ENCODE measurements at places on chromosomes 5 and 9.

DNA sequence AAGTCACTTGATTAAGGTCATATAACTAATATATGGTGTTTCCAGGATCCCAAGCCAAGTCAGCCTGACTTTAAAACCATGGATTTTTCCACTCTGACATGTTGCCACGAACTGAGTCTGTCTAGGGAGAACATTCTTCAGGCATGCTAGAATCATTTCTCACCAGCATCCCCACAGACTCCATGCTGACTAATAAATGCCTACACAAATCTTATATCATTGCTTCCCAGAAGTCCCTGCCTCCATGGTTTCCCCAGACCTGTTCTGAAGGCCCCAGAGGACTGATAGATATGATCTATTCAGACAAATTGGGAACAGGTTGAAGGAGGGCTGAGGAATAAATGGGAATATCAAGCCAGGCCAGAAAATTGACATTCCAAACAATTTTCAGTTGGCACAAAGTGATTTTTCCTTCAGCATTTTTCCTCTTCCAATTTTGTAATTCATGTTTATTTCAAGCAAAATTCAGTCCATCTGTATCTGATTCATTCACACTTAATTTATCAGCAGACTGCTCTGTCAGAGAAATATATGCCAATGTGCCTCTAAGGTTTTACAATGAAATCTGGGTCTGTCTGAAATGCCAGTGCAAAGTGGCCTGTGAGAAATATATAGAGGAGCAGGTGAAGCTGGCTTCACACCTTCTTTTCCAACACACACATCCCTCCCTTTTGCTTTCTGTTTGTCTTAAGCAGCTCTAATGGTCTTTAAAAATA lies 413.6 kb upstream of the TNC start:
- DNase-seq: no peak

GRCh38 chr5:170641589-170642031 lies 137.8 kb downstream of the KCNIP1 start:
- no peak for DNase-seq

GRCh38 chr5:59332236-59332973 lies 561.1 kb downstream of the PDE4D start:
- DNase-seq: no peak

DNA sequence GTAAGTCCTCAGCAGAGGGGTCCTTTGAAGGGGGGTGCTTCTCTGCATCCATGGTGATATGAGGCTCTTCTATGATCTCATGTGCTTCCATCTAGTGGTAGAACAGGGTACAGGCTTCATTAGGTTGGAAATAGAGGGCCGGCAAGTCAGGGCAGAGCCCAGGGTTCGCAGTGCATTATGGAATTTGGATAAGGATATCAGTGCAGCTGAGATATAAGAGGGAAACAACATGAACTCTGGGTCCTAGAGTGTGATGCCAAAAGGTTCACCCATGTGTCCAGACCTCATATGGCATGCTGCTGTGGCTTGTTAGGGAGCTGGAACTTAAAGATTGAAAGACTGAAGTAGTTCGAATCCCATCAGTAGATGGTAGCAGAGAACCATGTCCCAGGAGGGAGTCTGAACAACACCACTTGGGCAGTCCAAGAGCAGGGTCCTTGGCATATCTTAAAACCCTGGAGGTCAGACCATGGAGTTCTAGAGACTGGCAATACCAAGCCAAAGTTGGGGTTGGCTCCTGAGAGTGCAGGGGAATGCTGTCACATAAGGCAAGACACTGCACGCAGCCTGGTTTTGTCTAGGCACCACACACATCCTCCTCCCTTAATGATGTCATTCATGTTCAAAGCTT lies 2.3 kb downstream of the FAM221B start:
- peak; percentile 46 for DNase-seq

- no peak for DNase-seq
These were observed 49.7 kb upstream of the FOXB2 start for GRCh38 chr9:76969716-76970115.

DNA sequence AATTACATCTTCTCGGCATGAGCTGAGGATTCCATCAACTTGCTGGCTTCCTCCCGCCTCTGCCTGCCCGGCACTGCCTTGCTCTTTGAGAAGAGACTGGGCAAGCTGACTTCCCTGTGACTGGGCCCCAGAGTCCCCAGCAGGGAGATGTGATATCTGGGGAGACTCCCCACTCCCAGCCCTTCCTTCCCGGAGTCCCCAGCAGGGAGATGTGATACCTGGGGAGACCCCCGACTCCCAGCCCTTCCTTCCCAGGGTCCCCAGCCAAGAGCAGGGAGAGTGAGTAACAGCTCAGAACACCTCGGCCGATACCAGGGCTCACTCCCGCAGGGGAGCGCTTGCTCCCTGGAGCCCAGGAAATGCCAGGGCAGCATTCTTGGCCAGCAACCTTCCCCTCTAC lies 90.1 kb upstream of the NEURL1B start:
- DNase-seq: no peak

DNA sequence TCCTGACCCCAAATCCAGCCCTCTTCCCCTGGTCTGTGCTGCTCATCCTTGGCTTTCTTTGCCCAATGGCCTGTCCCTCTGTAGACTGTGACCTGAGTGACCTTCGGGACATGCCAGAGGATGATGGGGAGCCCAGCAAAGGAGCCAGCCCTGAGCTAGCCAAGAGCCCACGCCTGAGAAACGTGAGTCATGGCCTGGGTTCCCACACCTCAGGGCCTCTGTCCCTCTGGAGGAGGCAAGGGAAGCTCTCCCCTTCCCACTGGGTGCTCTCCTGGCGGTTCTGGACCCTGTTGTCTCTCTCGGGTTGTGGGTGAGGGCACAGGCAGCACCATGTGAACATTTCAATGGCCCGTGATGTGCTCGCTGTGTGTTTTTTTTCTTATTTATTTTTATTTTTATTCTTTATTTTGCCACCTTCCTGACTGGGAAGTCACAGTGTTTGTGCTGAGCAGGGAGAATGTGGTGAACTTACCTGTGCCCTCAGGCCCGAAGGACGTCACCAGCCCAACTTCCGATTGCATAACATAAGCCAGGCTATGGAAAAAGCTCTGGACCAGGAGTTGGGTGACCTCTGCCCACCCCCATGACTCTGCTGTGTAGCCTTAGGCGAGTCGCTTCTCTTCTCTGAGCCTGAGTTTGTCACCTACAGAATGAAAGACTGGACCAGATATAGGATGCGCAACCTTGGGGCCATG lies 29.5 kb downstream of the AFAP1L1 start:
- no peak for DNase-seq

GRCh38 chr9:100440071-100440470 lies 13.1 kb downstream of the MSANTD3 start:
- no peak for DNase-seq

- DNase-seq: no peak
These were observed 282.3 kb downstream of the EPB41L4A start for GRCh38 chr5:112136773-112137172.

GRCh38 chr5:174567506-174568141 lies 156.8 kb upstream of the MSX2 start:
- no peak for DNase-seq

- no peak for DNase-seq
These were observed 14.6 kb upstream of the DAP start for GRCh38 chr5:10775646-10776045.

- DNase-seq: no peak
These were observed 25.5 kb downstream of the GRAMD2B start for GRCh38 chr5:126448720-126449119.

DNA sequence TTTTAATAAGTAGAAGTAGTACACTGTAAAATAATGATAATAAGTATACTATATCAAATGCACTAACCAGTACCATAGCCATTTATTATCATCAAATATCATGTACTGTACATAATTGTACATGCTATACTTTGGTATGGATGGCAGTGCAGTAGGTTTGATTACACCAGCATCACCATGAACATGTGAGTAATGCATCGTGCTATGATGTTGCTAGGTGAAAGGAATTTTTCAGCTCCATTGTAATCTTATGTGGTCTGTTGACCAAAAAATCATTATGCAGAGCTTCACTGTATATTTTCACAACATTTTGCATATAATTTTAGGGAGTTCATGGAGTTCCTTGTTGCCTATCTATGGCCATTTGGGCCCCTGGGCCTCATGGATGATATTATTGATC lies 72.2 kb upstream of the HMHB1 start:
- DNase-seq: no peak

DNA sequence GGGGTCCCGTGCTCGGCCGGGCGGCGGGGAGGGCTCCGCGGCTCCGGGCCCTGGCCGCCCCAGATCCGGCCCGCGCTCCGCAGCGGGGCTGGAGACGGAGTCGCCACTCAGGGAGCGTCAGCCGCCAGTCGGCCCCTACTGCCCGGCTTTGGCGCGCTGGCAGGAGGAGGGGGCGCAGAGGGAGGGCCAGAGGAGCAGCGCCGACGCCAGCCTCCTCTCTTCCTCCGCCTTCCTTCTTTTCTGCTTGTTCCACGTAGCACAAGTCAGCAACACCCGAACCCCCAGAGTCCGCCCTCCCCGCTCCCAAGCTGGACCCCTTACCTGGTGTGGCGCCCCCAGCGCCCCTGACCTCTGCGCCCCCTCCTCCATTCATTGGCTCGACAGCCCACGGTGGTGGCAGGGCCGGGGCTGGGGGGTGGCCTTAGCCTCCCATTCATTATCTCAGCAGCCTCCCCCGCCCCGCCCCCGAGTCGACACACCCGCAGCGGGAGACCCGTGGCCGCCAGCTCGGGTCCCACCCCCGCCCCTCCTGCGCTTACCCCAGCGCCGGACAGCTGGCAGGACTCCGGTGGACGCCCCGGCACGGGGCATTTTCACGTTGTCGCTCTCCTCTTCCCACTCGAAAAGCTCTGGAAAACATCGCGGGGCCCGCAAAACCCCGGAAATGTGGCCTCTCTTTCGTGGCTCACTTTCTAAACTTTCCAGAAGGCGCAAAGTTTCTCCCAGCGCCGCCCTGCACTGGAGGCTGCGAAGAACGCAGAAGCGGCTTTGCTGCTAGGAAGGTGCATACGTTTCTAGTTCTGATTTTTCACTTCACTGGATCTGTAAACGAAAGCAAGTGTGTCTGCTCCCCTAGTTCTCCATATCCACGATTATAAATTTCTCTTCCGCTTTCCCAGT lies at the start of gene LPAR1:
Gene LPAR1, minus strand, starts transcription at position 140 of the 900 bp plus-strand sequence. CDS start 66,353 bp downstream, outside the sequence.
- no peak for DNase-seq

DNA sequence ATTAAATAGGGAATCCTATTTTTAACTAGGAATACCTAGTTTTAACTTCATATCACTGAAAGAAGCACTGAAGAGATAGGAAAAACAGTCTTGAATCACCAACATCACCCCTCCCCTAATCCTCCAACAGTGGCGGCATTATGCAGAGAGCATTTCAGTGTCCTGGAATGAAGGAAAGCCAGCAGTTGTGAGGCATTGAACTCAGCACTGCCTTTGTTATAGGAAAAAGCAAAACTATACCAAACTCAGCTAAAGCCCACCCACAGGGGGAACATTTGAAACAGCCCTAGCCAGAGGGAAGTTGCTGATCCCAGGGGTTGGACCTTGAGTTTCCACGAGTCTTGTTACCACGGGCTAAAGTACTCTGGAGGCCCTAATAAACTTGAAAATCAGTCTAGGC lies 310.6 kb upstream of the EDIL3 start:
- DNase-seq: no peak

DNA sequence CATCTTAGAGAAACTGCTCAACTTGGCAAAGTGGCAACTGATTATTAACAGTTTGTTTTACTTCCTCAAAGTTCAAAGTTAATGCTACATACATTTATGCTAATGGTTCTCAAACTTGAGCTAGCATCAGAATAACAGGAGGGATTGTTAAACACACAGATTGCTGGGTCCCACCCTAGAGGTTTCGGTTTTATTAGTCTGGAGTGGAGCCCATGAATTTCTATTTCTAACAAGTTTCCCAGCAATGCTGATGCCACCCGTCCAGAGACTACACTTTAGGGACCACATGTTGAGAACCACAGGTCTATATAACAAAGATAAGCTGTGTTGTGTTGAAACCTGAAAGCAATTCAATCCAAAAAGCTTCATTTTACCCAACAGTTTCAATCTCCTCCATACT lies 95.3 kb downstream of the FBXW11 start:
- DNase-seq: no peak

DNA sequence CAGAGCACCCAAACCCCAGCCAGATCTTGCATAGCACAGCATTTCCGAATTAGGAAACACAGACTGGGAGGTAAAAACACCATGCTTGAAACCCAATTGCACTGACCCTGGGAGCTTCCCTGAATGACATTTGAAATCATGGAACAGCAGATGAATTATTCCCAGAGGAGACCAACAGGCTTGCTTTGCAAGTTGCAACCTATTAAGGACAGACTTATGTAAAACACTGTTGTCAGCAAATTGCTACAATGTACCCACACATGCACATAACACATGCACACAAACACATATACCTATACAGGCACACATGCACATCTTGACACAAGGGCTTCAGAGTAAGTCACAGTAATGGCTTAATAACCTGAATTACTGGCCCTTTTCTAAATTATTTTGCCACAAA lies 984.8 kb downstream of the DNAH5 start:
- DNase-seq: no peak

DNA sequence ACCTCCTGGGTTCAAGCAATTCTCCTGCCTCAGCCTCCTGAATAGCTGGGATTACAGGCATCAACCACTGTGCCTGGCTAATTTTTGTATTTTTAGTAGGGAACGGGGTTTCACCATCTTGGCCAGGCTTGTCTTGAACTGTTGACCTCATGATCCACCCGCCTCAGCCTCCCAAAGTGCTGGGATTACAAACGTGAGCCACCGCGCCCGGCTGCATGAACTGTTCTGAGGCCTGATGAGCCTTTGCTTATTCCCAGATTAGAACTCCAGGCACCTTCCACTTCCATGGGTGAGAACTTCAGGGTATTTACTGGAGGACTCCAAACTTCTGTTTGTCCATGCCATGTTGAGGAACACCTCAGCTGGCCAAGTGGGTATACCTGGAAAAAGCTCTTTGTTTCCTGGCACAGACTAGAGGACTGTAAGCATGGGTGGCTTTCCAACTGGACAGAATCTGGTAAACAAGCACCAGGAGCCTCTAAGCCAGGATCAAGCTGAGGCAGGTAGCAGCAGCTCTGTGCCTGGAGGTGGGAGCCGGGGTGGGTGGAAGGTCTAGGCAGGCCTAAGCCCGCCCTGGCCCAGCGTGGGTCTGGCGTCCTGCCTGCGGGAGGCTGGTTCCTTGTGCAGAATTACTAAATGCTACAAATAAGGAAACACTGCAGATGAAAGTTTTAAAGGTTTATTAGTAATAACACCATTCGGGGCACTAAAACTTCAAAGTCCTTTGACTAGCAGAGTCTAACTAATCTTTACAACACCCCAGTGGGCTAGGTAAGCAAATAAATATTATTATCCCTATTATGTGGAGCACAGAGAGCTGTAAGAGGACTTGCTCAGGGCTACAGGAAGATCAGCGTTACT lies 78.4 kb downstream of the SEMA5A start:
- DNase-seq: no peak

DNA sequence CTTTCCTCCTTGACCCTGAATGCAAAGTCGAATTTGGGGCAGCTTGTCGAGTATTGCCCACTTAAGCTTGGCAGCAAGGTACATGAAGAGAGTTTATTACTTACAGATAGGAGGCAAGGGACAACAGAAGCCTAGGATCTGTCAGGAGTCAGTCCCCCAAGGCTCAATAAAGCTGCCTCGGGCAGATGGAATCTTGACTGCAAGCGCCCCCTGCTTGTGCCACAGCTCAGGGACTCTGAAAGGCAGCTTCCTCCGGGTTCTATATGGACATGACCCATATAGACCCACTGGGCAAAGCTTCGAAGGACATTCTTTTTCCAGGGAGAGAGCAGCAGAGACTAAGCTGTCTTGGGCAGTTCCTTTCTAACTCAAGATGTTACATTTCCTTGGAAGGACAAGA lies 971.5 kb downstream of the EFNA5 start:
- no peak for DNase-seq

GRCh38 chr9:99602854-99603253 lies 218.8 kb upstream of the NR4A3 start:
- no peak for DNase-seq

Measured in DMS 273 treated with DMSO at 0.1 percent for 48 hours (cell line).